SIG-M5 (cell line): ENCODE measurements at places on chromosomes 3 and 15.

DNA sequence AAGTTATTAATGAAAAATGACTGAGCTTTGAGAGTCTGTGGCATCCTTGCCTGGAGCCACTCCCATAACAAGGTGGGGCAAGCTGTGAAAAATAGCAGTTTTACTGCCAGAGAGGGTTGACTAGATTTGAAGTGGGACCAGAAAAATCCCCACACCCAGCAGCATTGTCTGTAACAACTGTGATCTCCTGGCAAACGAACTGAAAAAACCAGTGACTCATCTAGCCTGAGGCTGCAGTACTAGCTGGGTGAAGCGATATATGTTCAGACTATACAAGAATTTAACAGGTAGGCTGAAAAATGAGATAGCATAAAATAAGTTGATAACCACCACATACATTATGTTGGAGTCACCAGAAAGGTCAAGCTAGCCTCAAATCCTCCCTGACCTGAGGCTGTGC lies 64.0 kb downstream of the DPH6 start:
- no peak for DNase-seq

DNA sequence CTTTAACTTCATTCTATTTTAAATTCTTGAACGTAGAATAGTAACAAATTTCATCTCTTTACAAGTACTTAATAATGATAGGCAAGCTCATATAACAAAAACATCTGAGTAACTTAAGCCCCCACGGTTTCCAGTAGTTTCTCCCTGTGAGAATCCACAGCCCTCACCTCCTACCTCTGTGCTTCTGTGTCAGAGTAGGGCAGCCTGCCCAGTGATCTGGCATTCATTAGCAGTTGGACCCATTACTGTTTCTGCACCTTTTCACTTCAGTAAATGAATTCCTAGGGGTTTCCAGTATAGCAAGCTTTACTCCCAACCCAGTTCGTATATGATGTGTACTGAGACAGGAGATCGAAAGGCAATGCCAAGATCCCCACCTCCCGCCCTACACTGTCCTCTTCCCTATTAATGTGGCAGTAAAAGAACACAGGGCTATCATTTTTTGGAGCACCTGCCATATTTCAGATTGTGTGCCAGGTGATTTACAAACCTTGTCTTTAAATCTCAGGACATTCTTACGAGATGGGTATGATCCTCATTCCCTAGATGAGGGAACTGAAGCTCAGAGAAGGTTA lies 40.8 kb downstream of the EIF2AK4 start:
- DNase-seq = no peak

- no peak for DNase-seq
Measured at GRCh38 chr3:158845765-158846350, 44.0 kb downstream of the MFSD1 start.

GRCh38 chr3:36908647-36909180 lies 36.1 kb downstream of the TRANK1 start:
- no peak for DNase-seq

DNA sequence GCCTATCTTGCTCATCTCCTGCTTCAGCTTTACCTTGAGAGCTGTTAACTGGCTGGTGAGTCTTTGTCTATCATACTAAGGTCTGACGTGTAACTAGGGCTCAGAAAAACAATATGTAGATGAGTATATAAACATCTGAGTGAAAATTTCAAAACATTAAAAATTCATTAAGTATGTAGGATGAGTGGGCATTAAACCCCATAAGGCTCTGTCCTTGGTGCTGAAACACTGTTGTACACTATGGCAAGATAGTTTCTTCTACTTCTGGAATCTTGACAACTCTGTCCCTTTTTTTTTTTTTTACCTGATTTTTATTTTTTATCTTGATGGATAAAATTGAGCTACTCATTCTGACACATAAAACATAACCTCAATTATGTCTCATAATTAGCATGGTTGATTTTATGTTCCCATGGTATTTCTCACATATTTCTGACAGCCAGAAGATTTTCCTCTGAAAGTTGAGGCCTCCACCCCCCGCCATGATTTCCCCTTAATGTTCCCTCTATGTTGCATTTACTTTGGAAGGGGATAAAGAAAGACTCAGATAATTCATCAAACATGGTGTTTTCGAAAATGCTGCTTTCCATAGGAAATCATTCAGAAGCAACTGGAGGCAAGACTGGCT lies 54.3 kb downstream of the DGKG start:
- no peak for DNase-seq

DNA sequence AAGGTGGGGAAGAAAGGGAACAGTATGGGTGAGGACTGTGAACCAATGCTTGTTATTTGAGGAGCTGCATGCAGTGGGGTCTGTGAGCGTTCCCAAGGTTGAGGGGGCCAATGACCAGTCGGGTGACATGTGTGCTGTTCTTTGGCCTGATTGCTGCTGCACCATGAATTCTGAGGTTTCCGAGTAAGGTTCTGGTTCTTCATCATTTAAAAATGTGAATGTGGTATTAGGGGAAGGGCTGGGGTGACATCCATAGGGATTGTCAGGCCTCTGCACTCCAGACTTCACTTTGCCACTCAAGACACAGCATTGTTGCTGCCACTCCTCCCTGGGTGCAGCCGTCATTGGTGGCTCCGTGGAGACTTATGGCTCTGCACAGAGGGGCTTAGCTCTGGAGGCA lies 32.5 kb downstream of the ABHD17C start:
- no peak for DNase-seq

GRCh38 chr3:16174976-16175901 lies 759 bp downstream of the GALNT15 start:
- DNase-seq = no peak

DNA sequence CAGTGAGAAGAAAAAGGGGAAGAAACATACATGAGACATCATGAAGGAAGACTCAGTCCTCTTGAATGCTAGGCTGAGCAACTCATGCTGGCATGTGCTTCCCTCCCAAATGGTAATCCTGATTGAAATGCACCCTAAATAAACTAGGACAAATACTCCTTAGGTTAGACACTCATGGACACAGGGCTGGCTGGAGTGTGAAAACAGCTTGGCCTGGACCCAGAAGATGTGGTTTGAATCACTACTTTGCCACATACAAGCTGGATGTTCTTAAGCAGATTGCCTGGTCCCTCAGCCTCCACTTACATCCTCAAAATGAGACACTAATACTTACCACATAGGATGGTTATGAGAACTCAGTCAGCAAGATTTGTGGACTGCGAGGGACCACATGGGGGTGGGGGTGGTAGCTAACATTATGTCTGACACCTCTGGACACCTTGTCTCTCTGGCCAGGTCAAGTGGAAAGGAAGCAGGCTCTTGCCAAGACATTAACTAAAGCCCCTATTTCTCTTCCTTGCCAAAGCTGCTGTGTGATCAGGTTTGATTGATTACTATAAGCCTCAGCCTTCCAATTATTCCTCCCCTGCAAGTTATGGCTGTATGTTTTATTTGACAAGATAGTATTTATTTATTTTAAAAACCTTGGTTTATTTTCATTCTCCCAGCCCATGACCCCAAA lies 138.9 kb upstream of the SLC7A14 start:
- no peak for DNase-seq

- DNase-seq = no peak
Measured at GRCh38 chr3:27081992-27082607, 287.1 kb downstream of the NEK10 start.

DNA sequence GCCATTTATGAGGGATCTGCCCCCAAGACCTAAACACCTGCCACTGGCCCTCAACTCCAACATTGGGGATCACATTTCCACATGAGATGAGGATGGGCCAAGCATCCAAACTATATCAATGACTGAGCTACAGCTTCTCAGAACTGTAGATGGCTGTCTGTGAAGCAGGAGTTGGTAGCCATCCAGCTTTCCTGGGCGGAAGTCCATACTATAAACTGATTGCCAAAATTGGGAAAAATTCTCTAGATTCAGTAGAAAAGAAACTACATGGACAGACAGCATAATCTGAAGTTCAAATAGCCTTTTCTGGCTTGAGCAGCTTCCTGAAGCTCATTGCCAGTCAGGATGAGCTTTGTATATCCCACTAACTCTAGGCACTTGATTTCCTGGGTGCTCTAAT lies 214.7 kb upstream of the ZBTB20 start:
- DNase-seq = no peak

DNA sequence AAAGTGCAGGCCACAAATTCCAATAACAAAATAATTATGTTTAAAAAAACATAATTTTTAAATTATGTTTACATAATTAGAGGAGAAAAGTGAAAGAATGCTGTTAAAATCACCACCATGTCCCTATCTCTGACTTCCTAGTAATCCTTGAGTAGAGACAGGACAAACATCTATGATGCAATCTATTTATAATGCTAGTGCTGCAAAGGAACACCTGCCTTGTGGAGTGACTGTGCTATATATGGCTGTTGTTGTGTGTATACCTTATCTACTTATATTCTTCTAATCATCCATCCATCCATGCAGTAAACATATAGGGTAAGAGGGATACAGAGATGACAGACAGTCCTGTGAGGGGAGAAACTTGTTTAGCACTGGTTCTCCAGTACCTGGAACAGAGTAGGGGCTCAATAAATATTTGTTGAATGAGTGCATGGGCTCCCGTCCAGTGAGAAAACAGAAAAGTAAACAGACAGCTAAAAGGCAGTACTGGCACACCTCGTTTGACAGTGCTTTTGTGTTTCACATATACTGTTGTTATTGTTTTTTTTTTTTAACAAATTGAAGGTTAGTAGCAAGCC lies 229.3 kb upstream of the UBE2E1 start:
- no peak for DNase-seq

GRCh38 chr3:143590660-143591059 lies 257.6 kb downstream of the SLC9A9 start:
- no peak for DNase-seq

- no peak for DNase-seq
Measured at GRCh38 chr15:35043373-35044095, 41.6 kb downstream of the NANOGP8 start.

DNA sequence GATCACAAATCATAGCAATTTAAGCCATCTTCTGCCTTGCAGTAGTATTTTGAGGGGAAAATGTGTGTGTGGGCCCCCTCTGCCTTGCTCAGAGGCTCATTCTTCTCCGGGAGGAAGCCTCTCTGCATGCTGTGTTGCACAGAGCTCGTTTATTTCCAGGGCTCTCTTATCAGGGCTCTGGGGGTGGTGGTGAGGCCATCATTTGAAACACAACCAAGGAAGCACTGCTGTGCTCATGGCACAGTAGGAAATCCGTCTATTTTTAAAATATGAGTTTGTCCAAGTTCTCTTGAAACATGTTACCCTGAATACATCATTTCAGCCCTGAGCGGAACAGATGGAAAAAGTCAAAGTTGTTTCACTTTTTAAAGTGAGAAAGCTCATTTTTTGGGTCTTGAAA lies 369.0 kb upstream of the CFAP20DC start:
- no peak for DNase-seq

- DNase-seq = no peak
Measured at GRCh38 chr3:129476586-129476985, 36.6 kb downstream of the IFT122 start.

DNA sequence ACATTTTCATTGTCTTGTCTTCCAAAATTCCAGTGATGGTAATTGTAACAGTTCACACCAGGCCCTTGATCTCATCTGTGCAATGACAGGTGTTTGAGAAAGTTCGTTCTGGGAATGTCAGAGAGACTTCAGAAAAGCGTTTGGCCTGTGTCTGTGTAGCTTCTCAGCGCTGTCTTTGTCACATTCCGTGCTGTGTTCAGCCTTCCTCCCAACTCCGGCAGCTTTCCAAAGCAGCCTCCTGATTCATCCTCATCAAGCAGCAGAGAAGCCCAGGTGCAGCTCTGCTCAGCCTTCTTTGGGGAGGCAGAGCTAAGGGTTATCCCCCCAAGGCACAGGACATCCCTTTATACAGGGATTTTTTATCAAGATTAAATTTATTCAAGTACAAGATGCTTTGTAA lies 494.0 kb upstream of the SUCLG2 start:
- no peak for DNase-seq

DNA sequence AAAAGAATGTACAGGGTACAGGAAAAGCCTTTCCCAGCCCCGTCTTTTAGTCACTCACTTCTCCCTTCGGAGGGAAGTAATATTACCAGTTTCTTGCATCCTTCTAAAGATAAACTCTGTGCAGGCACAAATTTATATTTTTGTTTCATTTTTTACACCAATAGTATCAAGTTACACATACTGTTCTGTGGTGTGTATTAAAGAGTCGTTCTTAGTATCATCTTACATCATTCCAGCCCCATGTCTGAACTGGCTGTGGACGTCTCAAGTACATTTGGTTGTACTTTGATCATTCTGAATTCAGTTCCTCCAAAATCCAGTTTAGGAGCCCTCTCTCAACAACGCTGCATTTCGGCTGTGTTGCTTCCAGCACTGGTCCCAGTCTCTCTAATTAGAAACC lies 68.7 kb downstream of the LMLN start:
- no peak for DNase-seq

- DNase-seq = peak; percentile 17
Measured at GRCh38 chr15:97545799-97546198, 414.7 kb upstream of the ARRDC4 start.

- DNase-seq = no peak
Measured at GRCh38 chr3:150105886-150106612, 135.4 kb upstream of the PFN2 start.

DNA sequence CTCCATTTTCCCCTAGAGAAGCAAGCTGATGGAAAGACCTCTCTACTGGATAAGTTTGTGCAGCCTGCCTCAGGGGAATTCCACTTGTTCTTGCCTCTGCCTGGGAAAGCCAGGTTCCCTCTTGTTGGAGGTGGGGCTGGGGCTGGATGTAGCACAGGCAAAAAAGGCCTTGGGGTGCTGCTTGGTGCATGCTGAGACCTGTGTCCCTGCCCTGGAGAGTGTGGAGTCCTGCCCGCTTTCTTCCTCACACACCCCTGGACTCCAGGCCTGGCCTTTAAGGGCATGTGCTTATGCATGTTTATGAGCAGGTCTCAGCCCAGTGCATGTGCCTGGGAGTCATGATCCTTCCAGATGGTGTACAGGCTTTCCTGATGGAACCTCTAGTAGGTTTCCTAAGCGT lies 23.5 kb upstream of the JMJD7 start:
- no peak for DNase-seq

- DNase-seq = no peak
Measured at GRCh38 chr15:50184863-50185504, 3.0 kb downstream of the SLC27A2 start.

DNA sequence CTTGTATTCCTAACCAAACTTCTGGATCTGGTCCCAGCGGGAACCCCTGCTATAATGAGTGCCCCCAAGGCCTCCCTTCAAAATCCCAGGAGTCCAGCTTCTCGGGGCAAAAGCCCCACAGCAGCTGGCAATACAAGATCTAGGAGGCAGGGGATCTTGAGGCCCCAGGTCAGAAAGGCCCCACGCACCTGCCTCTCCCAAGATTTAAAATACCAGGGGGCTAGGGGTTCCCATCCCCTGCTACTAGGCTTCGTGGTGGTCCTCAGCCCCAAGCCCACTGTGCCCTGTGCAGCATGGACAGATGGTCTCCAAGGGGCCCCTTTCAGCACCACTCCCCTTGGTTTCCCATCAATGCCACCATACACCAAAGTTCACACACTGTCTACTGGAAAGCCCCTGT lies 15.8 kb upstream of the CYP11A1 start:
- DNase-seq = no peak

GRCh38 chr15:40323953-40324937 lies 753 bp downstream of the INAFM2 start:
- no peak for DNase-seq

- no peak for DNase-seq
Measured at GRCh38 chr3:31876331-31876730, 104.7 kb downstream of the OSBPL10 start.
